ENCODE measurements at places on chromosomes 12 and 14.

DNA sequence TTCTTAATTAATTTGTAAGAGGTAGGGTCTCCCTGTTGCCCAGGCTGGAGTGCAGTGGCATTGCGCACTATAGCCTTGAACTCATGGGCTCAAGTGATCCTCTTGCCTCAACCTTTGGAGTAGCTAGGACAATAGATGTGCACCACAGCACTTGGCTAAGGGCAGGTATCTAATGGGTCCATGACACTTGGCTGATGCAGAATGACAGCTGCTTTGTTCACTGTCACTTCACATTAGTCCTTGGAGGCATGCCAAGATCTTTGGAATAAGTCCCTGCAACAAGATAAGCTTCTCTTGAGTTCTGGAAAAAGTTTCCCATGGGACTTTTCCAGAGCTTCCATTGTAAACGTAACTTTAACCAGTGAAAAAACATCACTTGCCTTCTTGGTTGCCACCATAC, 23.4 kb downstream of the COQ6 start:
- DNase-seq, result no peak

GRCh38 chr12:98799146-98799810, 154.2 kb downstream of the APAF1 start:
- DNase-seq, result no peak

DNA sequence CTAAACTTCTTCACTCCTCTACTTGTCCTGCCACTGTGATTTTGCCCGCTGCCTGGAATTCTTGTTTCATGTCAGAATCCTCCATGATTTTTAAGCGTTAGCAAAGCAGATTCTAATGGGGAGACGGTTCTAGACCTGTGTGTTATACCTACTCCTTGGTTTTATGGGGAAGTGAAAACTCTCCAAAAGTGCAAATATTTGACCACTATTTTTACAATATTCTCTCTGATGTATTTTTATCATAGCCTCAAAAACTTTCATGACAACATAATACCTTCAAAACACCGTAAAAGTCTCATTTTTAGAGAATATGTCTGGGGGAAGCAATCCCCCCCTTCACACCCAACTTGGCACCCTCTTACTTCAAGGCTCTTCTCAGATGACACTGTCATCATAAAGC, 12.9 kb upstream of the KRAS start:
- DNase-seq, result no peak

DNA sequence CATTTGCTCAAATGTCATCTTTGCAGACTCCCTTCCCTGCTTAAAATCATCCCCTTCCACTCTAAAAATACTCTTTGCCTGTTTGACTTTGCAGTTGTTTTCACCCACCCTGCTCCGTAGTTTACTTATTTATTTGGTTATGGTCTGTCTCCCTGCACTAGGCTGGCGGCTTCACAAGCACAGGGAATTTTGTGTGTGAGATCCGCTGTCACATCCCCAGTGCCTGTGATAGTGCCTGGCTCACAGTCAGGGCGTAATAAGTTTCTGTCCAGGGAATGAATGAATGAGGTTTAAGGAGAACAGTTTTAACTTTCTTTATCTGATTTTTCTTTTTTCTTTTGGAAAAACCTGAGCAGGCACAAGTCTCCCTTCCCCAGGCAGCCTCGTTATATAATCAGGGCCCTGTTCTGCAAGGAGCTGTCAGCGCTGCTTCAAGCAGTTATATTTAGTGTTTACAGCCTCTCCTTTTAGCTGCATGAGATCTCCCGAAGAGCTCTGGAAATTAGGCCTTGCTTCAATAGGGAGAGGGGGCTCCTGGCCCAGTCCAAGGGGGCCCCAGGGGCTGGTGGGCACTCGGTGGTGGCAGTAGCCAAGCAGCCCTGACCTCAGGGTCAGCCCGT, 107.1 kb downstream of the AACS start:
- no peak for DNase-seq

DNA sequence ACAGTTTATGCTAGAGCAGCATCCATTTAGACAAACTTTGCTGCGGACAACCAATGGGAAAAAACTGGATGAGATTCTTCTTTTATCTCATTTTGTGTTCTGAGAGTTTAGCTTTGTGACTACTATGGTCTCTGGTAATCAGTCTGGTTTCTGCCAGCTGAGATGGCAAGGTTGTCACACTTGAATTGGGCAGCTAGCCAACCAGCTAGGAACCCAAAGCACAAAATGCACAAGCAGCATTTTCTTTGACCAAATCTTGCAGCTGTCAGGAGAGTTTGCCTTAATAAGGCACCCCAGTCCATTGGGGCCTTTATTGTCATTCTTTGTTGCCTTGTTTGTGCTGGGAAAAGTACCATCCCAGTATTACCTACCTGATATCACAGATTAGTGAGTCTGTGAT, 34.0 kb upstream of the ETV6 start:
- no peak for DNase-seq

GRCh38 chr14:92362781-92363235, 39.8 kb downstream of the SLC24A4 start:
- no peak for DNase-seq

GRCh38 chr14:88983755-88984154, 159.3 kb downstream of the TTC8 start:
- DNase-seq, result no peak

GRCh38 chr12:768434-768833, 16.1 kb downstream of the WNK1 start:
- DNase-seq, result no peak

GRCh38 chr14:64654246-64654900, 49.9 kb upstream of the PLEKHG3 start:
- DNase-seq, result peak; percentile 15
